Body of pancreas (tissue), 4 donors: ENCODE measurements at places on chromosomes 4 and X. TPM values are rescaled to one million over a fixed set of nuclear protein-coding genes. Genes with fewer than 3 reads are reported as not detected.
A peak's percentile ranks its signal among the peaks of the same experiment; 100 is the strongest.

GRCh38 chr4:15027921-15028435 lies 25.7 kb downstream of the CPEB2 start:
- DNase-seq: no peak
- H3K4me3 ChIP-seq: no peak overlapping the region
- H3K36me3 ChIP-seq: no peaks in the 10 kb centered on the region
- H3K4me1 ChIP-seq: peaks cover 13% of the 10 kb centered on the region

GRCh38 chrX:36543499-36543898 lies 464.7 kb upstream of the FAM47C start:
- no peak for DNase-seq
- H3K27ac ChIP-seq: no peak overlapping the region
- no peak overlapping the region for H3K4me3 ChIP-seq
- no peaks in the 10 kb centered on the region for H3K27me3 ChIP-seq
- no peaks in the 10 kb centered on the region for H3K4me1 ChIP-seq

DNA sequence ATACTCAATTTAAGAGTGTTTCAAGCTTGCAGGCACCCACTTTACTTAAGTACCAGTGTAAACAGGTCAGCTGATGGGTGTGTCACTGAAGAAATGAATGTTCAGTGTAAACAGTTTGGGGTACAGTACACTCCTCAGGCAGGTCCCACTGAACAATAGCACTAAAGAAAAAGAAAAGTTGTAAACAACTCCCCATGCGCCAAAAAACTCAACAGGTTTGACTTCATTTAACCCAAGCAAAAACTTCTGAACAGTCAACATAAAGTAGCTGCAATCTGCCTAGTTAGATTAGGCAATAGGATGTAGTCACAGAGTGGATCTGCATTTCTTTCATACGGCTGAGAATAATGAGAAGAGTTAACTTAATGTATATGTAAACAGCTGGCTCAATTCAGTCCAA lies 93.2 kb downstream of the FAM13A start:
- H3K36me3 ChIP-seq: no peaks in the 10 kb centered on the region
- DNase-seq: no peak
- no peak overlapping the region for H3K27ac ChIP-seq
- no peak overlapping the region for H3K4me3 ChIP-seq
- H3K4me1 ChIP-seq: peaks cover 13% of the 10 kb centered on the region

DNA sequence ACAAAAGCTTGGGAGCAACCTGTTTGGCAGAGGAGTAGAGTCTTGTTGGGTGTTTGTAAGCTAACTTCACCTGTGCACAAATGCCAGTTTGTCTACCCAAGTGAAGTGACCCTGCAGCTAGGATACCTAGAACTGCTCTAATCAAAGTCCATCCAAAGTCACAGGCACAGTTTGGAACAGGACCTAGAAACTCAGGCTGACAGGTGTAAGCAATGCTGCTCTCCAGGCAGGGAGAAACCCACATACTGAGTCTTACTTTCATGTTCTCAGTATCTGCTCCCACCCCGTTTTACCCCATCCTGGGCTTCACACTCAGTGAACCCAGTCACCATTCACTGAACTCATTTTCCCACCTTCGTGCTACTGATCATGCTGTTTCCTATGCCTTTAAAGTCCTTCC lies 40.3 kb downstream of the MAML3 start:
- H3K27ac ChIP-seq: no peak overlapping the region
- DNase-seq: no peak
- peaks cover 7% of the 10 kb centered on the region for H3K4me1 ChIP-seq
- no peaks in the 10 kb centered on the region for H3K27me3 ChIP-seq
- no peaks in the 10 kb centered on the region for H3K36me3 ChIP-seq
- H3K4me3 ChIP-seq: no peak overlapping the region

- peaks cover 13% of the 10 kb centered on the region for H3K27me3 ChIP-seq
- no peak overlapping the region for H3K27ac ChIP-seq
- H3K4me3 ChIP-seq: no peak overlapping the region
- peaks cover 5% of the 10 kb centered on the region for H3K4me1 ChIP-seq
- DNase-seq: no peak
Observed at GRCh38 chrX:140510306-140510676, 5.4 kb upstream of the SOX3 start.

GRCh38 chr4:5040856-5041620 lies 10.2 kb upstream of the STK32B start:
- no peaks in the 10 kb centered on the region for H3K4me1 ChIP-seq
- no peak overlapping the region for H3K4me3 ChIP-seq

DNA sequence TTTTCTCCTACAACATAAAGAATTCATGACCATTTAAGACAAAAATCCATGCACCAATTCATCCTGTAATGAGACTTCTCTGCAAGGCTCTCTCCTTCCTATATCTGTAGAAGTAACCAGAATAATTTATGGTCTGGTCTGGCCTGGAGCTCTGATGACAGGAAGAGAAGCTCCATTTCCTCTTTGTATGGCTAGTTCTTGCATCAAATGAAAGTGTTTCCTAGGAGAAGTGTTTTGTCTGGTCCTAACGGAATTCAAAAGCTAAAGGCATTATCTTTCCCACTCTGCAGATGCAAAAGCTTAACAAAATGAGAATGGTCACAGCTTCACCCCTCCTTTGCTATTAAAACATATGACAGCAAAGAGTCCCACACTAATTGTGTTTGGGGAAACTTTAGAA lies 55.1 kb downstream of the SPATA18 start:
- no peak for DNase-seq
- H3K27ac ChIP-seq: no peak overlapping the region
- no peaks in the 10 kb centered on the region for H3K4me1 ChIP-seq
- no peaks in the 10 kb centered on the region for H3K36me3 ChIP-seq

Gene ZNF718
- total RNA-seq: 7.6 TPM

GRCh38 chrX:40705658-40706312 lies 29.6 kb downstream of the MED14 start:
- no peak overlapping the region for H3K27ac ChIP-seq
- DNase-seq: no peak
- H3K27me3 ChIP-seq: no peaks in the 10 kb centered on the region
- H3K4me1 ChIP-seq: no peaks in the 10 kb centered on the region

GRCh38 chrX:14235004-14235403 lies 205.3 kb upstream of the GEMIN8 start:
- H3K27me3 ChIP-seq: no peaks in the 10 kb centered on the region
- no peaks in the 10 kb centered on the region for H3K4me1 ChIP-seq
- no peaks in the 10 kb centered on the region for H3K36me3 ChIP-seq
- no peak overlapping the region for H3K4me3 ChIP-seq
- no peak overlapping the region for H3K27ac ChIP-seq

DNA sequence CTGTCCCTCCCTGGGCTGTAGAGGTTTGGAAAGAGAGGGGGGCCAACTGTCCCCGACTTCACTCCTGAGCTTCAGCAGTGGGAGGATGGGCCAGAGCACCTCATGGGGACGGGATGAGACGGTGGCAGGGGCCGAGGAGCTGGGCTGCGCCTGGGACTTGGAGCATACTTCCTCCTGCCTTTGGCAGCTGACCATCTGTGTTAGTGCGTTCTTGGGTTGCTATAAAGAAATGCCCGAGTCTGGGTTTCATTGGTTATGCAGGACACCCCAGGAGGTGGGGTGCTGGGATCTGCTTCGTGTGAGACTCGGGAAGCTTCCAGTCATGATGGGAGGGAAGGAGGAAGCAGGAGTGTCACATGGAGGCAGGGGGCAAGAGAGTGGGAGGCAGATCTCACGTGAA lies 7.4 kb downstream of the PSAPL1 start:
- H3K4me1 ChIP-seq: no peaks in the 10 kb centered on the region
- H3K36me3 ChIP-seq: no peaks in the 10 kb centered on the region
- peak; percentile 1 for DNase-seq

Gene FATE1
- total RNA-seq: not detected

DNA sequence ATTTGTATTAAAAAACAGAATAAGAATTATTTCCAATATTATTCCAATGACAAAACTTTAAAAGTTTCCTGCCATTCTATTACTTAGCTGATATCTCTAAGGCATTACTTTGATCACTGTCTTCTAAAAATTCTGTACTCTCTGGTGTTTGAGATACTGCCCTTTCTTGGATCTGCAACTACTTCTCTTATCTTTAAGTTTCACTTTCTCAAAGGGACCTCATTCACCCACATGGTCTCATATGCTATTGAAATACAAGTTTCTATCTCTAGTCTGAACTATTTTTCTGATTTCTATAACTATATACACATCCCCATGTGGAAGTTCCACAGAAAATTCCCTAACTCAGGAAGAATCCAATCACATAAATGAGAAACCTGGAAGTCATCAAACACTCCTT lies 22.2 kb downstream of the TMPRSS11E start:
- no peak overlapping the region for H3K4me3 ChIP-seq
- no peak for DNase-seq
- no peaks in the 10 kb centered on the region for H3K36me3 ChIP-seq
- H3K27ac ChIP-seq: no peak overlapping the region
- H3K27me3 ChIP-seq: no peaks in the 10 kb centered on the region

DNA sequence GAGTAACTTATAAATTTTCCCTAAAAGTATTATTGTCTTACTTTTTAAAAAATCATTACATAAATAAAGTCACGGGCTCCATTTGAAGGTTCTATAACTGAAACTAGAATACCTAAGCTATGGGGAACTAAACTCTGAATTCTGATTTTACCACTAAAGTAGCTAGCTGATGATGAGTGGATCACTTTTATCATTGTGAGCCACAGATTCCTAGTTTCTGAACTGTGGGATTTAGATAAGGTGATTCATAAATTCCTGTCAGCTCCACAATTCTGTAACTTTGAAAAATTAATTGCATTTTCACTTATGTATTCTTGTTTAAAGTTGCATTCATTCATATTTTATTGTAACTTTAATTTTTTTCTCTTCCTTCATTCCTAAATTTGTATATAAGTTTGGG lies 540.9 kb downstream of the GBA3 start:
- H3K36me3 ChIP-seq: no peaks in the 10 kb centered on the region
- DNase-seq: no peak
- no peak overlapping the region for H3K27ac ChIP-seq
- H3K4me3 ChIP-seq: no peak overlapping the region

- no peaks in the 10 kb centered on the region for H3K4me1 ChIP-seq
- H3K27ac ChIP-seq: no peak overlapping the region
- no peaks in the 10 kb centered on the region for H3K27me3 ChIP-seq
- H3K36me3 ChIP-seq: no peaks in the 10 kb centered on the region
Observed at GRCh38 chrX:13778916-13779315, 38.0 kb downstream of the GPM6B start.
